ENCODE measurements at places on chromosomes 3 and 15.

DNA sequence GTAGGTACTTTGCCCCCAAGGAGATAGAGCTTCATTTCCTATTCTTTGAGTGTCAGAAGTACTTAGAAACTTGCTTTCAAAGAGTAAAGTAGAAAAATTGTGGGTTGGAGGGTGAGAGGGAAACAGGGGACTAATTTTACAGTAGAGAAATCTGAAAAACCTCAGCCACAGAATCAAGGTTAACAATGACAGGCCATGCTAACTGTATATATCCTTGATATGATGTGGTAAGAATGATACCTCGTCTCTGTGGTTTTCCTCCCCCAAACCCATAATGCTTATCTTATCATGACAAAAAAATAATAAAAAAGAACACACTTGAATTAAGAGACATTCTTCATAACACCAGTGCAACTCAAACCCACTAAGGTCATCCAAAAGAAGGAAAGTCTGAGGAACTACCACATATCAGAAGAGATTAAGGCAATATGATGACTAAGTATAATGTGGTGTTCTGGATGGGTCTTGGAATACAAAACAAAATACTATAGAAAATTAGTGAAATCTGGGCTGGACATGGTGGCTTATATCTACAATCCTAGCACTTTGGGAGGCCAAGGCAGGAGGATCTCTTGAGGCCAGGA, 360.4 kb downstream of the ULK4 start:
- H3K27ac ChIP-seq = no peak overlapping the region
- peaks cover 2% of the 10 kb centered on the region for H3K4me1 ChIP-seq

GRCh38 chr15:82689147-82689546, 20.5 kb downstream of the AP3B2 start:
- H3K4me3 ChIP-seq = no peak overlapping the region
- no peaks in the 10 kb centered on the region for H3K4me1 ChIP-seq
- no peaks in the 10 kb centered on the region for H3K27me3 ChIP-seq
- H3K36me3 ChIP-seq = no peaks in the 10 kb centered on the region

DNA sequence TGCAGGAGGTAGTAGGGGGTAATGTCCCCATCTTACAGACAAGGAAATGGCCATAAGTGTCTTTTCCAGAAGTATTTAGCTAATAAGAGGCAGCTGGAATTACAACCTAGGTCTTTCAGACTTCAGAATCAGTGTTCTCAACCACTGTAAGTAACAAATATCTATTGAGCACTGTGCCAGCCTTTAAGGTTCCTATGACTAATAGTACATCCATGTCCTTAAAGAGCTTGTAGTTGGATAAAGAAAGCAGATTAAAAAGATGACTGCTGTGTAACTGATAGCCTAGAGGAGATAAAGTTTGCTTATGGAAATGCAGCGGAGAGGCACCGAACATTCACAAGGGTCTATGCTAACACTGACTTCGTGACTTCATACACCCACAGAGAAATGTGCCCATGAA, 136.0 kb downstream of the KCNMB2 start:
- no peaks in the 10 kb centered on the region for H3K36me3 ChIP-seq
- no peaks in the 10 kb centered on the region for H3K27me3 ChIP-seq
- no peak overlapping the region for H3K27ac ChIP-seq
- H3K4me1 ChIP-seq = peaks cover 12% of the 10 kb centered on the region
- H3K4me3 ChIP-seq = no peak overlapping the region

DNA sequence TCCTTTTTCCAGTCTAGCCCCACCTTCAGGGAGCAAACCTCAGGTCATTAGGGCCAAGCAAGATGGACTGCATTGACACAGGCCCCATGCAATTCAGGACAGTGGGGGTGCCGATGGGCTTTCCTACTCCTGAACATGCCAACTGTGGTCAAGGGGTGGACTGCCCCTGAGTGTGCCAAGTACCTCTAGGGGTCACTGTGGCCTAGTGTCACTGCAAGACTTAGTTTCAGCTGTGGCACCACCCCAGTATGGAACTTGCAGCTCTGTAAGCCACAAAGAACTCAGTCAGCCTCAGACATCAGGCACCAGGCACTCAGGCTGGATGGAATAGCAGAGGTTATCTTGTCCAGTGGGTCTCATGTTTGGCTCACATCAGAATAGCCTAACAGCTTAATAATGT, 32.3 kb downstream of the EXOG start:
- no peak overlapping the region for H3K4me3 ChIP-seq
- H3K27ac ChIP-seq = no peak overlapping the region
- DNase-seq = no peak
- H3K4me1 ChIP-seq = no peaks in the 10 kb centered on the region

DNA sequence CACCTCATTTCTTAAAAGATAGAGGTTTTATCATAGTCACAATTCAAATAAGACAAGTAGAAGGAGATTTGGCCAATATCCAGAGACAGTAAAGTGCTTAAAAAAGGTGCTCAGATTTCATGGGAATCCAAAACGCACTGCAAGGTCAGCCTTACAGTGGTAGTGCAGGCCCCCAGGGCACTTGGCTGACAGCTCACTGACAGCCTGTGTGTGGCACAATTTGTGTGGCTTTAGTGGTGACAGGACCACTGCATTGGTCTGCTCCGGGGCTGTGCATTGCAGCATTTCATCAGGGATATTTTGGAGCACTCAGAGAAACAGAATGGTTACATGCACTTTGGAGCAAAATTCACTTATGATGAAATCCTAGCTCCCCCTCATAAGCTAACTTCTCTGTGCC, 544.3 kb downstream of the NTRK3 start:
- no peak for DNase-seq
- H3K36me3 ChIP-seq = no peaks in the 10 kb centered on the region
- H3K27ac ChIP-seq = no peak overlapping the region
- no peaks in the 10 kb centered on the region for H3K27me3 ChIP-seq

- no peak within 1 kb of the TSS for H3K27ac ChIP-seq
- peak within 1 kb of the TSS; percentile 57 for H3K4me3 ChIP-seq
- DNase-seq = peak; percentile 32
- H3K36me3 ChIP-seq = no peaks in the 10 kb centered on the region
- peaks cover 15% of the 10 kb centered on the region for H3K4me1 ChIP-seq
These were observed at the start of gene KIF7 for GRCh38 chr15:89654847-89655805. TSS of gene KIF7 (minus strand) at chr15:89655467. CDS start at chr15:89652930, 2,537 bp downstream.

DNA sequence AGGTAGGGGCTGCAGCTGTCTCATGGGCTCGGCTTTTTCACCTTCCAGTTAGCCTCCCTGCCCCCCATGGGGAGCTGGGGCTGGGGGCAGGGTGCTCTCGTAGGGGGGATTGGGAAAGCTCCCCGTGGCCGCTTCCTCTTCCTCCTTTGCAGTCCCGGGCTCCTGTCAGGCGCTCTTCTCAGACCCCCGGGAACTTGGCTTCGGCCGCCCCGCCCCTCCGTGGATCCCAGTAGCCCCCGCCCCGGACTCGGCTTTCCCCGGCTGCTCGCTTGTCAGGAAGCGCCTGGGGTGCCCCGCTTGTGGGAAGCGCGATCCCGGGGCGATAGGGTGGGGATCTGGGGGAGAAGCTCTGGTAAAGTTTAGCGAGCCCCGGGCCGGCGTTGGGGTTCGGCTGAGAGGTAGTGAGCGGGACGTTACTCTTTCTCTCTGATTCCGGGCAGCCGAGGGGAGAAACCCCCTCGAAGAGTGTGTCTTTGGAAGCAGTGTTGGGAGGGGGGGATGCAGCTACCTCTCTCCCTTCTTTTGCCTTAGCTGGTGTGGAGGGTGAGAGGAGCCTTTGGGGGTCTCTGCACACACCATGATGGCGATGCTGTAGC, 611 bp downstream of the PIAS1 start:
- H3K27ac ChIP-seq = peak overlapping the region; percentile 95
- H3K36me3 ChIP-seq = peaks cover 11% of the 10 kb centered on the region

DNA sequence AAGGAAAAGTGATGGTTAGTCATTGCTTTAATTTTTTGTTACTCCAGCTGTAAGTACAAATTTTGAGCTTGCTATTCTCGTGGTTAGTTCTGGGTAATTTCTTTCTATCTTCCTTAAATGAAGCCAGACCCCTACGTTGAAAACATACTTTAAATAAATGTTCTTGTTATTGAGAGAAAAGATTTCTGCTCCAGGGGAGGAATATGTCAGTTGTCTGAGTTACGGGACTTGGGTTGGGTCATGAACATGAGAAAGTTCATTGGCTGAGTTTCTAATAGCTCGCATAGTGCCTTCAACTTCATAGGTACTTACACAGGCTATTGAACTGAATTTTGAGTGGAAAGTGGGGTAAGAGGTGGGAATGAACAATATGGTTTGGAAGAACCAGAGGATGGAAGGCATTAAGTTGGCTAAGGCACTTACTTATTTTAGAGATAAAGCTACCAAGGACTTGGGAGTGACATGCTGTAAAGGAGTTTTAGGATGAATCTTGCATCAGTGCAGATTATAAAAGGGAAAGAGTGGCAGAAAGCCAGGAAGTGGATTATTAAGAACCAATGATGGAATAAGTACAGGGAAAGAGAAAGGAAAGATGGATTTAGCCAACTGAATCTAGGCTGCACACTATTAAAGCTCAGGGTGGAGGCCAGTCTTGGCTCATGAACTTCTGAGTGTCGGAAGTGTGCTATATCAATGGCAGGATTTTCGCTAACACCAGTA, 1.4 kb downstream of the RPSA start:
- no peaks in the 10 kb centered on the region for H3K27me3 ChIP-seq
- H3K4me3 ChIP-seq = peak overlapping the region; percentile 85
- H3K27ac ChIP-seq = peak overlapping the region; percentile 96
- H3K4me1 ChIP-seq = peaks cover 55% of the 10 kb centered on the region

DNA sequence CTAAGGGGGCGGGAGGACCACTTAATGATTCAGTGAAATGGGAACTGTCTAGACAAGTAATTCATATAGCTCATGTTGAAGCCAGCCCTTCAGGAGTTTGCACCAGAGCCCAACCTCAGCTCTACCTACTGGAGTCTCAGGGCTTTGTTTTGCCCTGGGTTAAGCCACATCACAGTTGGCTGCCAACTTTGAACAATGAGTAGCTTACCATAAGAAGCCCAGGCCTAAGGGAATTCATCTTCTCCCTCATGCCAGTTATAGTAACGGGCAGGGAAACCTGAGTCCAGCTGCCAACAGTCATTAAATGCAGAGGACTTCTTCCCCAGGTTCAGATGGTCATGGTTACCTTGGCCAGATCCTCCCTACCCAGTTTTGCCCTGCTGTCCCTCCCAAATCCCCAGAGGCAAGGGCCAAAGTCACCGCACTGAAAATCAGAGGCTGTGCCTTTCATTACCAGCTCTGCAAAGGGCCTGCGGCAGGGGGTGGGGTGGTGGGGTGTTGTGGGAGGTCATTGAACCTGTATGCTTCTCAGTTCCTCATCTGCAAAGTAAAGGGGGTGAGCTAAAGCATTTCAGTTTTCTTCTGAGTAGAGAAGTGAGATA, 302.2 kb upstream of the NR2E3 start:
- no peak overlapping the region for H3K4me3 ChIP-seq
- no peak for DNase-seq
- no peak overlapping the region for H3K27ac ChIP-seq
- H3K36me3 ChIP-seq = no peaks in the 10 kb centered on the region
- peaks cover 9% of the 10 kb centered on the region for H3K27me3 ChIP-seq
